ENCODE measurements at places on chromosomes 2 and 18. TPM values are rescaled to one million over a fixed set of nuclear protein-coding genes. Genes with fewer than 3 reads are reported as not detected.

DNA sequence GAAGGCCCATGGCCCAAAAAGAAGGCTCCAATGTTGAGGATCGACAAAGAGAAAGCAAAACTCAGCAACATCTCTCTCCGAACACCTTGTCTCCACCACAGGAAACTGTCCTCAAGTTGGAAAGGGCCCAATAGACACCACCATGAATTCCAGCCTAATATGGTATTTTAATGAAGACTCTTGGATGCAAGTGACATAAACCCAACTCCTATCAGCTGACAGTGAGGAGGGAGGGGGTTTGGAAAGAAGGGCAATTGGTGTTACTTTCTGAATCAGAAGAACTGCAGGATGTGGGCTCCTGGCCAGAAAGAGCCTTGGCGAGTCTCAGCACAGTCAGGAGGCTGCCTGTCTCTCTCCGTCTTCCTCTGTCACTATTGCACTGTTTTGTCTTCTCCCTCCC, 40.3 kb upstream of the SIGLEC15 start:
- peaks cover 19% of the 10 kb centered on the region for H3K4me1 ChIP-seq
- H3K4me3 ChIP-seq: no peak overlapping the region
- H3K36me3 ChIP-seq: no peaks in the 10 kb centered on the region
- no peaks in the 10 kb centered on the region for H3K27me3 ChIP-seq
- no peak overlapping the region for H3K27ac ChIP-seq

DNA sequence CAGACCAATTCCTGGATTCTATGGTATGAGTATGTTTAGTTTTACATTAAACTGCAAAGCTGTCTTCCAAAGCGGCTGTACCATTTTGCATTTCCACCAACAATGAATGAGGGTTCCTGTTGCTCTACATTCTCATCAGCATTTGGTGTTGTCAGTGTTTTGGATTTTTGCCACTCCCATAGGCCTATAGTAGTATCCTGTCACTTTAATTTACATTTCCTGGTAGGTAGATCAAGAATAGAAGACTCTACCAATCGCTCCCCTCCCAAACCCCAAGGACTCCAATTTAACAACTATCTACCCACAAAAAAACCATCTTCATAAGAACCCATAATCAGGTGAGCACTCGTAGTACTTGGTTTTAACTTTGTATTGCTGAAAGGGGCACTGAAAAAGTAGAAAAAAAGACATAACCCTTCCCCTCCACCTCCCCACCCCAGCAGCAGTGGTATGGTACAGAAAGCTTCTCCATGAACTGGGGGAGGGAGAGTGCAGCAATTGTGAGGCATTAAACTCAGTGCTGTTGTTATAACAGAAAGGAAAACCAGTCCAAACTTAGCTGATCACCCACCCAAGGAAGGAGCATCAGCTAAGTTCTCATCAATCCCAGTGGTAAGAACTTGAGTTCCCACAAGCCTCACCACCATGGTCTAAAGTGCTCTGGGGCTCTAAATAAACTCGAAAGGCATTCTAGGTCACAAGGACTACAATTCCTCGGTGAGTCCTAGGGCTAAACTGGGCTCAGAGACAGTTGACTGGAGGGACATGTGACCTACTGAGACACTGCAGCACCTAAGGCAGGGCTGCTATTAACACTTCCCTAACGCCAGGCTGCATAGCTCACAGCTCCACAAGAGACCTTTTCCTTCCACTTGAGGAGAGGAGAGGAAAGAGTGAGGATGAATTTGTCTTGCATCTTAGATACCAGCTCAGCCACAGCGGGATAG, 35.5 kb upstream of the CYTIP start:
- H3K27me3 ChIP-seq: peaks cover 12% of the 10 kb centered on the region
- no peaks in the 10 kb centered on the region for H3K4me1 ChIP-seq
- H3K27ac ChIP-seq: no peak overlapping the region
- H3K36me3 ChIP-seq: no peaks in the 10 kb centered on the region

DNA sequence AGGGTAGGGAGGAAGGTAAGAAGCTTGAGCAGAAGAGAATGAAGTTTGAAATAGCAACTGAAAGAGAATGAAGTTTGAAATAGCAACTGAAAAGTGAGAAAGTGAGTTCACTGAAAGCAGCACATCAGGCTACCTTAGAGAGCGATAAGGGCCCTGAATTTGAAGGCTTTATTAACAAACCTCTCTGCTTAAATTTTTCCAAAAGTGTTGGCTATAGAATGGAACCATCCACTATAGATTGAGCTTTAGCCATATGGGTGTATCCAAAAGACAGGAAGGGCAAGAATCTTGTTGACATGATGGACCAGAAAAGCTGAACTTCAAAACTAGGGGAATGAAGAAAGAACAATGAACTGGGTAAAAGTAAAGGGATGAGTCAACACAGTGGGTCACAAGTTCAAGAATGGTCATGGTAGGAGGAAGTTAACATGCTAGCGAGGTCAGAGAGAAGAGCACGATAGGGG, 122.5 kb downstream of the ASXL3 start:
- no peak overlapping the region for H3K4me3 ChIP-seq
- no peaks in the 10 kb centered on the region for H3K4me1 ChIP-seq
- H3K27ac ChIP-seq: no peak overlapping the region
- H3K36me3 ChIP-seq: no peaks in the 10 kb centered on the region

DNA sequence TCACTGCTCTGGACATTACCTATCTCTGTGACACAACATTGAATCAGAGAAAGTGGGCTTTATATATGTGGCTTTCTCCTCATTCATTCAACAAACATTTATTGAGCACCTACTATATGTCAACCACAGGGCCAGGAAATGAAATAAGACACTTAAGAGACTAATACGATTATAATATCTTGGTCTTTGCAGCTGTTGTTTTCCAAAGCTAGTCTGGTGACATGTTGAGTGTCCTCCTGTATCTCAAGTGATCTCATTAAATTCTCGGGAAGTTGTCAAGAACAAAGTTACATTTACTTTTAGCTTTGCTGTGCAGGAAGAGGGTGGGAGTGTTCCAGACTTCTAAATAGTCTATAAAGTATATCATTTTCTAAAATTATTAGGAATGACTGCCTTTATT, 164.6 kb upstream of the SP5 start:
- H3K4me3 ChIP-seq: no peak overlapping the region
- DNase-seq: no peak
- H3K4me1 ChIP-seq: no peaks in the 10 kb centered on the region
- peaks cover 35% of the 10 kb centered on the region for H3K36me3 ChIP-seq
- no peaks in the 10 kb centered on the region for H3K27me3 ChIP-seq

GRCh38 chr2:121707920-121708361, 28.7 kb downstream of the NIFK start:
- no peaks in the 10 kb centered on the region for H3K36me3 ChIP-seq
- no peak overlapping the region for H3K4me3 ChIP-seq
- H3K27ac ChIP-seq: no peak overlapping the region
- no peak for DNase-seq
- H3K27me3 ChIP-seq: no peaks in the 10 kb centered on the region
- peaks cover 26% of the 10 kb centered on the region for H3K4me1 ChIP-seq

DNA sequence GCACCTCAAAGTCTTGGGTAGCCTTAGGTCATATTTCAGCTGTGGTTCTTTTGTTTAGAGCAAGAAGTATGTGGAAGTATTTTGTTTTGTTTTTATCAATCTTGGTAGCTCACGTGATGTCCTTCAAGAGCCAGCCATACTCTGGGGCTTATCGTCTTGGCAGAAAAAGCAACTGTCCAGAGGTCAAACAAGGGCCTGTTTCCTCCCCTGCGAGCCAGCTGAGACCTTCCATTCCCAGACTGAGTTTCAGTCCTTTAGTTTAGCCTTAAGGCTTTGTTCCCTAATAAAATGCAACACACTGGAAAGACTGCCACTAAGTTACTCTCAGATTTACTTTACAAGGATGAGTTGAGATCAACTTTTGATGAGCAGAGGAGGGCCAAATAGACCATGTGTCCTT, 63.5 kb downstream of the TXNL1 start:
- no peaks in the 10 kb centered on the region for H3K36me3 ChIP-seq
- peaks cover 18% of the 10 kb centered on the region for H3K4me1 ChIP-seq

GRCh38 chr18:37986665-37987064, 421.1 kb upstream of the CELF4 start:
- H3K27me3 ChIP-seq: no peaks in the 10 kb centered on the region
- H3K27ac ChIP-seq: no peak overlapping the region
- no peaks in the 10 kb centered on the region for H3K36me3 ChIP-seq
- H3K4me3 ChIP-seq: no peak overlapping the region

- peaks cover 12% of the 10 kb centered on the region for H3K4me1 ChIP-seq
- peaks cover 3% of the 10 kb centered on the region for H3K36me3 ChIP-seq
- no peak for DNase-seq
- H3K4me3 ChIP-seq: no peak overlapping the region
- H3K27me3 ChIP-seq: no peaks in the 10 kb centered on the region
Observed at GRCh38 chr2:125564471-125564870, 1091.5 kb upstream of the GYPC start.

- no peak overlapping the region for H3K27ac ChIP-seq
- no peaks in the 10 kb centered on the region for H3K27me3 ChIP-seq
- H3K4me3 ChIP-seq: no peak overlapping the region
- H3K36me3 ChIP-seq: no peaks in the 10 kb centered on the region
- DNase-seq: no peak
Observed at GRCh38 chr2:182302174-182302573, 124.7 kb downstream of the PDE1A start.

DNA sequence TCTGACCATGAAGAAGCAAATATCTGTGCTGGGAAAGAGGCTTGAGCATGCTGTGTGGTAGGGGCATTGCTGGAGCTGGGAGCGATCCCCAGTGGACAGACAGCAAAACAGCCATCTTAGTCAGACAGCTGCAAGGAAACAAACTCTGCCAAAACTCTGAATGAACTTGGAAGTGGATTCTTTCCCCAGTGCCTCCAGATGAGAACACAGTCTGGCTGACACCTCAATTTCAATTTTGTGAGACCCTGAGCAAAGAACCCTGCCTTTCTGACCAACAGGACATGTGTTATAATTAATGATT, 23.2 kb upstream of the FAP start:
- no peak overlapping the region for H3K27ac ChIP-seq
- no peaks in the 10 kb centered on the region for H3K27me3 ChIP-seq
- DNase-seq: no peak
- H3K36me3 ChIP-seq: no peaks in the 10 kb centered on the region

DNA sequence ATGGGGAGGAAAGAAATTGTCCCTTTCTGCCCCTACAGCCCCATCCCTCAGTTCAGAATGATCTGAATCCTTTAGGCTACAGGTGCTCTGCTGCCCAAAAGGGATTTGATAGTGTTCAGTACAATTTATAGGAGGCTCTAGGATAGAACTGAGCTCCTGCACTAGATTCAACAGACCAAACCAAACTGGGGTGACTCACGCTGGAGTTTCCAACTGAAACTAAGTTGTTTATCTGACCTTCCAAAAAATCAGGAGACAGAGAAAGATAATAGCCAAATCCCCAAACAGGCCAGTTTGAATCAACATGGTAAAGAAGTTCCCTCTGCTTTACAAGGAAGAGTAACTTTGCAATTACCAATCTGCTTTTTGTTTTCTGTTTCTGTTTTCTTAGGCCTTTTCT, 72.7 kb upstream of the MBOAT2 start:
- peaks cover 4% of the 10 kb centered on the region for H3K36me3 ChIP-seq
- peaks cover 26% of the 10 kb centered on the region for H3K4me1 ChIP-seq
- H3K4me3 ChIP-seq: no peak overlapping the region
- peaks cover 63% of the 10 kb centered on the region for H3K27me3 ChIP-seq
- H3K27ac ChIP-seq: no peak overlapping the region
- DNase-seq: no peak

The ACOXL gene
- 15.8 TPM for total RNA-seq

The TLX2 gene
- 0.26 TPM for total RNA-seq

The AQP4 gene
- total RNA-seq: 2.8 TPM

The AOX1 gene
- total RNA-seq: 5.4 TPM

The AGXT gene
- total RNA-seq: 0.16 TPM

The SGPP2 gene
- 0.11 TPM for total RNA-seq

Measured in WTC11 (cell line).